ENCODE measurements at places on chromosomes 1 and 21.

- no peak for DNase-seq
Measured at GRCh38 chr1:166136699-166137401, 30.0 kb downstream of the FAM78B start.

- no peak for DNase-seq
Measured at GRCh38 chr1:14090062-14090461, 390.1 kb downstream of the PRDM2 start.

GRCh38 chr1:206566999-206567398 is 45.3 kb downstream of the EIF2D start:
- DNase-seq: no peak

GRCh38 chr1:150560011-150560438 is 10.8 kb downstream of the ADAMTSL4 start:
- DNase-seq: peak; percentile 82

DNA sequence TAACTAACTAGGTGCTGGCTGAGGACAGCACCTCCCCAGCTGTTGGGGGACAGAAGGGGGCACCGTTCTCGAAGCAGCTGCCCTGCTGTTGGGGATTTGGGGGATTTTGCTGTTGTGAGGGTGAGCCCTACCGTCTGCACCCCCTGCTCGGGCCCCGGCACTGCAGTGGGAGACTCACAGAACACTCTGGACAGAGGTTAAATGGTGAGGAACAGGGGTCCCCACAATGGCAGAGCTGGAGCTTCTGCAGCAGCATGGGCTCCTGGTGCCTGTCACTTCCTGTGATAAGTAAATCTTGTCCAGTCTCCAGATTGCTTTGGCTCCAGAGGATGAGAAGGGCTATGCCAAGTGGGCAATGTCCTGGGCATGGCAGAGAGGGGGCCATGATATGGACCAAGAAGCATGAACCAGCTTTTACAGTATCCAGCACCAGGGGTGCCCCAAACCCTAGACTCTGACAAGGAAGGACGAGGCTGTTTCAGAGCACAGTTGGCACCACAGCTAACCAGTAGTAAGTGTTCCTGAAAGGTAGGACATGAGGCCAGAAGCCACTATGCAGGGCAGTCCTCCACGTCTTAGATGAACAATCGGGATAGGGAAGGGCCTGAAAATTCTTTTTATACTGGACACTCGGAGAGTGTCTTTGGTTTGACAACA is 365.1 kb upstream of the VAMP3 start:
- DNase-seq: peak; percentile 7

DNA sequence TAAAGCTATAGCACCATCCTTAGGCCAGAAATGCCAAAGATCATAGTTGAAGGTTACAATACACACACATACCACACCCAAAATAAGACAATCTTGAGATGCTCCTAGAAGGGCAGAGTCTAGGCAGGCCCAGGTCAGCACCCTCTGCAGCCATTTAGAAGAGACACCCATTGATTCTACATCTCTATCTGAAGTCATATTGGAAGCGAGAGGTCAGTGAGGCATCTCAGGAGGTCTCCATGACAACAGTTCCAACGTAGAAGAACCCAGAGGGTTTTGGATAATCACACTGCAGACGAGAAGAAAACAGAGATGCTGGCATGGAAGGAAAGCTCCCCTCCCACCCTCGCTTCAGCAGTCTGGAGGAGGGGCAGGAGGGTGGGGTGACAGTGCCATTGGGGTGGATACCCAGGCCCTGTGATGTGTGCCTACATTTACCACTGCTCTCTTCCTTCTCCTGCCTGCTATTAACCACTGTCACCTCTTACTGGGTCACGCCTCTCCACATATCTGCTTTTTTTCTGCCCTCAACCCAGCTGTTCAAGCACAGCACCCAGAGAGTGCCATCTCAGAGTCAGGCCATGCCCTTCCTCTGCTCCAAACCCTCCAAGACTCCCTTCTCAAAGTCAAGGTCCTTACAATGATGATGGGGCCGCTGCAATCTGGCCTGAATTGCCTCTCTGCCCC is 6.2 kb downstream of the TMCO4 start:
- DNase-seq: no peak

GRCh38 chr1:150574260-150575071 is 4.9 kb downstream of the MCL1 start:
- no peak for DNase-seq

GRCh38 chr1:78004719-78005447 is at the start of gene DNAJB4:
Gene DNAJB4, plus strand, starts transcription at chr1:78004939. Its CDS starts 172 bp downstream, at chr1:78005111.
- DNase-seq: peak; percentile 89

- no peak for DNase-seq
Measured at GRCh38 chr1:33903210-33903589, 39.3 kb downstream of the HMGB4 start.

- peak; percentile 45 for DNase-seq
Measured at GRCh38 chr1:56834137-56834900, 15.1 kb upstream of the FYB2 start.

DNA sequence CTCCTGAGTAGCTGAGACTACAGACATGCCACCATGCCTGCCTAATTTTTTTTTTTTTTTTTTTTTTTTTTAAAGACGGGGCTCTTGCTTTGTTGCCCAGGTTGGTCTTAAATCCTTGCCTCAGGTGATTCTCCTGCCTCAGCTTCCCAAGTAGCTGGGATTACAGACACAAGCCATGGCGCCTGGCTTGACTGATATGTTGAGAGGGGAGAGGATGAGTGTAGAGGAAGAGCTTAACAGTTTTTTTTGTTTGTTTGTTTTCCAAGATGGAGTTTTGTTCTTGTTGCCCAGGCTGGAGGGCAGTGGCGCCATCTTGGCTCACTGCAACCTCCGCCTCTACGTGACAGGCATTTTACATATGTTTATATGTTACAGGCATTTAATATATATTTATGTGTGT is 2.5 kb downstream of the SRP9 start:
- DNase-seq: no peak

GRCh38 chr1:246506674-246507481 is at the start of gene SMYD3:
Gene SMYD3, minus strand, starts transcription at chr1:246507279.
- DNase-seq: peak; percentile 25

- DNase-seq: no peak
Measured at GRCh38 chr1:107443027-107443426, 302.2 kb downstream of the NTNG1 start.

DNA sequence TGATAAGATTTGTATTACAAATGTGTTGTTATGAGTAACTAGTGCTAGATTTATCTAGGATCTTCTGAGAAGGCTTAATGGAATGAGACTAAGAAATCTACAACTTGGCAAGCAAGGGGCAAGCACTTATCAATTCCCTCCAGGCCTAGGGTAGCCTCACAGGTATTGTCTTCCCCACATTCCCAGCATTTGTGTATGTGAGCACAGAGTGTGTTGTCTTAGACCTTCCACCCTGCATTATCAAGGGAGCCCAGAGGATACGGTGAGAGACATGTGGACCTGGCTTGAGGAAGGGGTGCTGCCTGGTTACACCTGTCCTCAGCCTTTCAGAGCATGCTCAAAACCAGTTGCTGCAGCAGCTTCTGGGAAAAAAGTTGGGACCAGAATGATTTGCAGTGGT is 327.2 kb downstream of the MRPL39 start:
- DNase-seq: no peak

- no peak for DNase-seq
Measured at GRCh38 chr21:39527664-39528381, 76.1 kb downstream of the SH3BGR start.

DNA sequence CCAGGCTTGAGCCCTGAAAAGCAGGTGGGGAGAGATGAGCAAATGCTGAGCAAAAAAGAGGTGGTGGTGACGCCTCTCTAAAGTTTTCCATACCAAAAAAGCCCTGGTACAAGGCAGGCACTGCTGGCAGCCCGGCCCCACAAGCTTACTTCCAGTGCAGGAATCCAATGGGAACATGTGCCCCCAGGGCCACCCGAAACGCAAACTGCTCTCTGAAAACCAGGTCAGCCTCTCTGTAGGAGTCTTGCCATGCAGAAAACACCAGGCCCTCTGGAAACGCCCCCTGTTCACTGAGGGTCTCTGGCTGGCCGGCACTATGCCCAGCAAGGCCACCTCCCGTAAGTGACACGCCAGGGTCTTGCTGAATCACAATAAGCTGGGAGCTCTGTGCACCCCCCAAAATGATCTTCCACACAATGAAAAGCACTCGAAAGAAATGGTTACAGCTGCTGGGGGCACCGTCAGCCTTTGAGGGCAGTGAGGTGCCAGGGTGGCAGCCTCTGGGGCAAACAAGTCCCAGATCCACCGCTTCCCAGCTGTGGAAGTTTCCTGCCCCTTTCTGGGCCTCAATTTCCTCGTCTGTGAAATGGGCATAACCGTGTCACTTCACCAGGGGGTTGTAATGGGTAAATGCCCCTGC is 170.5 kb downstream of the TOMM20 start:
- no peak for DNase-seq

DNA sequence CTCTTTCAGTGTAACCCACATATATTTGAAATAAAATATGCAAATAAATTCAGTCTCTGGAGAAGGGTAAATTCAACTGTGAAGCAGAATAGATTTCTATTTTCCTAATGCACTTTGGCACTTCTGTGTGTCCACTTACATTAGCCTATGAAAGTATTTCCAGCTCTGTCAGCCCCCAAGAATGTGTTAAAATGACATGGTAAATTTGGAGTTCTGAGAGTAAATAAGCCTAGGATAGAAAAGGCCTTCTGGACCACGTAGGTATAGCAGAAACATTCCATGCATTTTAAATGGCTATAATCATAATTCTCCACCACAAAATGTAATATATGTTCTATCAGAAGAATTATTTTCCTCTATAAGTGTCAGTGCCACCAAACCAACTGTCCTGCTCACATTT is 276.2 kb downstream of the NEGR1 start:
- no peak for DNase-seq

GRCh38 chr1:82387012-82387366 is 586.3 kb downstream of the ADGRL2 start:
- no peak for DNase-seq

GRCh38 chr1:71653952-71654351 is 573.1 kb upstream of the ZRANB2 start:
- no peak for DNase-seq

DNA sequence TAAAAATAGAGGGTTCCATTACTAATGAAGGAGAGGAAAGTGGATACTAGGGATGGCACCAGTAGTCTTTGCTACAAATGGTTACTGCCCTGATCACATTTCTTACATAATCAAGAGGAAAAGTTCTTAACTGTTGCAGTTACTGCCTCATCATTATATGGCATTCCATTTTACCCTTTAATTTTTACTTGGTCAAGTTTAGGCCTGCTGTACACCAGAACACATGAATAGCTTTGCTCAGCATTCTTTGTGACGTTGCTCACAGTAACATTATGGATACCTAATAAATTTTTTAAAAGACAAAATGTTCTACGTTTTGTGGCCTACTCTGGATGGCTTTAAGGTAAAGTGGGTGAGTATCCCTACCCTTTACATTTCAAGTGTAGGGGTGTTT is 38.6 kb upstream of the CR1L start:
- DNase-seq: no peak

DNA sequence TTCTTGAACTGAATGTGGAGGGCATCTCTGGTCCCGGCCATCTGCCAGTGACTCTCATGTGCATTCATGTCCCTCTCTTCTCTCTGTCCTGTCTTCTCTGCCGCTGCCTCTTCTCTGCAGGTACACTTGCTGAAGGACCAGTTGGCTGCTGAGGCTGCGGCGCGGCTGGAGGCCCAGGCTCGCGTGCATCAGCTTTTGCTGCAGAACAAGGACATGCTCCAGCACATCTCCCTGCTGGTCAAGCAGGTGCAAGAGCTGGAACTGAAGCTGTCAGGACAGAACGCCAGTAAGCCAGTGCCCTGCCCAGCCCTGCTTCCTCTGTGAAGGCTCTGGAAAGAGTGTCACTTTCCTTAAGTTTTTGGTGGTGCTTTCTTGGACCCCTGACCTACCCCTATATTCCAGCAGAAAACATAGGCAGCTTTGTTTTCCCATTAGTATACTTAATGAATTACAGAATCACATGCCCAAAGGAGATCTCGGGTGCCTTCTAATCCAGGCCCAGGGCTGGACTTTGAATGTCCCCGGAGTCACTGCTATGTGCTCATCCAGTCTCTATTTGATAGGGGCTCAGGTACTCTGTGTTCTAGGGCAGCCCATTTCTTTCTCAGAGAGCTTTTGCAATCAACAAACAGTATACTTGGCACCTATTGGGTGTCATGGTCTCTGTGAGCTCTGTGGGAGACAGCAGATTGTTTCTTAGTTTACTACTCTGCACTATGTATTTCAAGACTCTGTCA is 11.2 kb downstream of the SPATA46 start:
- DNase-seq: no peak

DNA sequence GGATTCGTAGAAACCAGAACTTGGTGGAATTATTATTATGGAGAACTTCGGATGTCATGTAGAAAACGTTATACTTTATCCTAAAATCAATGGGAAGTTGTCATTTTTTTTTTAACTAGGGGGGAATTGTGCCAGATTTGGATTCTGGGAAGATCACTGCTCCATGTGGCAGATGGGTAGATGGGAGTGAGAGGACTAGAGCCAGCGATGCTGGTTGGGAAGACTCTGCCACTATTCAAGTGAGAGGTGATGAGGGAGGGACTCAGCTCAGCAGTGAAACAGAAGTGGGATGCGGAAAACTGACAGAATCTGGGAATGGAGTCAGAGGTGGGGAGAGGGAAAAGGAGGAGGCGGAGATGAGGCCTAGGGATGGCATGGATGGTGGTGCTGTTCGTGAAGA is 81.1 kb upstream of the HMGB4 start:
- peak; percentile 3 for DNase-seq

DNA sequence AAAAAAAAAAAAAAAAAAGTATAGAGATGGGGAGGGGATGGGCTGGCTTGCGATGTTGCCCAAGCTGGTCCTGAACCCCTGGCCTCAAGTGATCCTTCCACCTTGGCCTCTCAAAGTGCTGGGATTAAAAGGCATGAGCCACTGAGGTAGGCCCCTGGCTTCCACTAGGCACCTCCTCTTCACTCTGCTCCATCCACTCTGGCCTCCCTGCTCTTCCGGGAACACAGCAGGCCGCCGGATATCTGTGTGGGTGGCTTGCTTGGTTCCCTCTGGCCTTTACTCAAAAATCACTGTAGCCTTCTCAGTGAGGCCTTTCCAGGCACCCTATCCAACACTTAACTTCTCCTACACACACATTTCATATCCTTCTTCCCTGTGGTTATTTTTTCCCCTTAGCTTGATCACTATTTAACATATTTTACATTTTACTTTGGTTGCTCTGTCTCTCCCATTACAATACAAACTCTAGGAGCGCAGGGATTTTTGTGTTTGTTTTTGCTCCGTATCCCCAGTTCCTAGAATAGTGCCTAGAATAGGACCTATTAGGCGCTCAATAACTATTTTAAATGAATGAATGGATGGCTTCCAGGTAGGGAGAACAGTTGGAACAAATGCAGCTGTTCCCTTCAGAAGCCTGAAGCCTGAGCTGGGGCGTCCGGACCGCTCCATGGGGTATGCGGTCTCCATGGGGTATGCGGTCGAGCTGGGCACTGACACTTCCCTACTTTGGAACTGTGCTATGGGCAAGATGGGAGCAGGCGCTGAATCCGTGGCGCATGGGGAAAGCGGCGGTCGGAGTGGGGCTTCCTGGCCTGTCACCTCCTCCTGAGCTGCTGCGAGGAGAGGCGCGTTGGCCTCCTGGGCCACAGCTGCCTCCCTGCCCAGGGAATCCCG is 46.7 kb downstream of the H3-3A start:
- DNase-seq: peak; percentile 38

GRCh38 chr1:111904478-111905218 is 84.8 kb downstream of the KCND3 start:
- DNase-seq: no peak

GRCh38 chr21:21387916-21388315 is 389.7 kb downstream of the NCAM2 start:
- no peak for DNase-seq
